Forelimb muscle (tissue), 1 donor: ENCODE measurements at places on chromosomes 13 and 19.

GRCh38 chr19:52592301-52592700, 22.2 kb downstream of the ZNF701 start:
- no peak for DNase-seq

- no peak for DNase-seq
Observed at GRCh38 chr19:15926484-15926883, 7.8 kb downstream of the CYP4F11 start.

DNA sequence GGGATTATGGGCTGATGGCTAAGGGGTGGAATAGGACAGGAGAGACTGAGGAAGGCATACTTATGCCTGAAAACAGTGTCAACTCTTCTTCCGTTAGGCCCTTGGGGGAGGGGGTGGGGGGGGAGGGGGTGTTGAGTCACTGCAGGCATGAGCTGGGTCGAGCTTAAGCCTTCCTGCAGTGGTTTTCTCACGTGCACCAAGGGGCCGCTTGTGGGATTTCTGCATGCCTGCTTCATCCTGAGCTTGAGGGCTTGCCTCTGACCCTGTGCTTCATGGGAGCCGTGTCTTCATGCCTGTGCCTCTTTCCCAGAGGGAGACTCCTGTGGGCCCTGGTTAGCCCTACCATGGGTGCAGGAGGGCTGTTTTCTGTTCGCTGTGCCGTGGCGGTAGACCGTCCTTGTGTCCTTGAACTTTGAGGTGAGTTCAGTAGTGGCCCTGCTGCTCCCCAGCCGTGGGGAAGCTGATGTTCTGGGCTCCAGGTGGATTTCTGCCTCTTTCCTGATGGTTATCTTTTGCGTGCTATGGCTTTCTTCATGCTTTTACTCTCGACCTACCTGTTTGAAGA, 186.1 kb downstream of the PCCA start:
- no peak for DNase-seq

GRCh38 chr13:25137788-25138115, 34.3 kb downstream of the AMER2 start:
- no peak for DNase-seq

- DNase-seq: no peak
Observed at GRCh38 chr13:90068658-90069057, 1278.8 kb upstream of the MIR17HG start.

DNA sequence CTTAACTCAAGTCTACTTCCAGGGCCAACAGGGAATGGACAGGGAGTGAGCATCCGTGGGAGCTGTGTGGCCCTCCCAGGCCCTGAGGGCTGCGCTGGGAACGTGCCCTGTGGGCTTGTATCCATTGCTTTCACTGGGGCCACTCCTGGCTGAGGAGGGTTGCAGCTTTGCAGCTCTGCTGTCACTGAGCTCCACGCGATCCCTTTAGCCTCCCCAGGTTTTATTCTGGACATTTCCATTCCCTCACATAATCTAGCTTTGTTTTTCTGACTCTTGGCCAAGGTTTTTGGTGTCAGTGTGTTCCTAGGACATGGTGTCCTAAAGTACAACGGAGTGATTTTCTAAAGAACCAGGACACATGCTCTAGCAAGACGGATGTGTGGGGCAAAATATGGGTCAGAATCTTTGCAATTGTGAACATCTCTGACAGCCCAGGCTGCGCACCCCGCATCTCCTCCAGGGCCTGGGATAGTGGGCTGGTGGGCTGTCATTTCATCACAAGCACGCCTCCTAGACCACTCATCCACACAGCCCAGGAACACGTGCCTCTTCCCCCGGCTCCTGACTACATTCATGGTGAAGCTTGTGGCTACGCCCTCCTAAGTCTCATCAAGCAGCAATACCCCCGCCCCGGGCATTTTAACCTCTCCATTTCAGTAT, 28.0 kb downstream of the GGACT start:
- no peak for DNase-seq

DNA sequence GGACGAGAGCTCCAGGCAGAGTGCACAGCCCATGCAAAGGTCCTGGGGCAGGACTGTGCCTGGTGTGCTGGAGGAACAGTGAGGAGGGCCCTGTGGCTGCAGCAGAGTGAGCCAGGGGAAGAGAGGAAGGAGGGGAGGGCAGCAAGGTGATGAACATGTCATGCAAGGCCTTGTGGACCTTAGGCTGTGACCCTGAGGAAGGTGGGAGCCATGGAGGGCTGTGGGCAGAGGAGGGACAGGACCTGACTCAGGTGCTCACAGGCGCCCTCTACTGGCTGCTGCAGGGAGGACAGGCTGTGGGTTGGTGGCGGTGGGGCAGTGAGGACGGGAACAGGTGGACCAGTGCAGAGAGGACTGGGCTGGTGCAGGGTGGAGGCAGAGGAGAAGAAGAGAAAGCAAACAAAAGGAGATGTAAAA, 170.3 kb downstream of the PTPRS start:
- DNase-seq: no peak

- DNase-seq: no peak
Observed at GRCh38 chr13:38700051-38700450, 13.2 kb downstream of the FREM2 start.

DNA sequence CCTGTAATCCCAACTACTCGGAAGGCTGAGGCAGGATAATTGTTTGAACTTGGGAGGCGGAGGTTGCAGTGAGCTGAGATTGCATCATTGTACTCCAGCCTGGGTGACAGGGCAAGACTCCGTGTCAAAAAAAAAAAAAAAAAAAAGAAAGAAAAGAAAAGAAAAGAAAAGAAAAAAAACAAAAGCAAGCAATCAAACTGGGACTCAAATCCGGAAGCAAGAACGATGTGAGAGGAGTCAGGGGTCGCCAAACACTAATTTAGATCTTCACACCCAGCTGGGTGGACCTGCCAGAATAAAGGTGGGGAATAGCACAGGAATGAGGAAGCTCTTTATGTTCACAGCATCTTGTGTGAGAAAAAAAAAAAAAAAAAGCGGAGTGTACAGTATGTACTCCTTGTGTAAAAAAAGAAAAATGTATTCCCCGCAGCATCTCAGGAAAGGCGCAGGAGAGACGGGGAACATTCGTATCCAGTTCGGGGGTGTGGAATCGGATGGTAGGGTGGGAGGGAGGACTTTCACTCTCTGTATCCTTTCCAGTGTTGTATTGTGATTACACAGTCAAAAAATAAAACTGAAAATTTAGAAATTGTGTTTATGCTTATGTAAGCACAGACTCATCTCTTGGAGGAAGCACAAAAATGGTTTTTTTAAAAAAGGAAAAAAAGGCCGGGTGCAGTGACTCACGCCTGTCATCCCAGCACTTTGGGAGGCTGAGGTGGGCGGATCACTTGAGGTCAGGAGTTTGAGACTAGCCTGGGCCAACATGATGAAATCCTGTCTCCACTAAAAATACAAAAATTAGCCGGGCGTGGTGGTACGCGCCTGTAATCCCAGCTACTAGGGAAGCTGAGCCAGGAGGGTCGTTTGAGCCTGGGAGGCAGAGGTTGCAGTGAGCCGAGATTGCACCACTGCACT, 7.6 kb downstream of the DNAJB1 start:
- no peak for DNase-seq

GRCh38 chr13:106617561-106617960, 49.6 kb upstream of the ARGLU1 start:
- no peak for DNase-seq

GRCh38 chr19:39915848-39916215, 18.6 kb downstream of the FCGBP start:
- DNase-seq: no peak

GRCh38 chr13:36339600-36340155, 6.5 kb downstream of the SPART start:
- no peak for DNase-seq

DNA sequence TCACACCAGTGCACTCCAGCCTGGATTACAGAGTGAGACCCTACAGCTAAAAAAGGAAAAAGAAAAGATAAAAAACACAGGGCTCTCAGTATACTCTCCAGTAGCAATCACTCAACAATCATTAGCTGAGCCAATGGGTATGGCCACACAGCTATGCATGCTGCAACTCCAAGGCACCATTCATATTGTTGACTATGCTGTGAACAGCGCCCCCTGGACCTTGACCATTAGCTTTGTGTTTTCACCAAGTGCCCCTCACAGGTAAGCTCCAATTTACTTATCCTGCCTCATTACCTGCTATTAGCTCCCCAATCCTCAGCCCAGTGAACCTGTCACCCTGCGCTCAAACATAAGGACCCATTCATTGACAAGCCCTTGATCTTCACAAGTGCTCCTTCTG, 35.8 kb downstream of the ZIC5 start:
- DNase-seq: no peak

DNA sequence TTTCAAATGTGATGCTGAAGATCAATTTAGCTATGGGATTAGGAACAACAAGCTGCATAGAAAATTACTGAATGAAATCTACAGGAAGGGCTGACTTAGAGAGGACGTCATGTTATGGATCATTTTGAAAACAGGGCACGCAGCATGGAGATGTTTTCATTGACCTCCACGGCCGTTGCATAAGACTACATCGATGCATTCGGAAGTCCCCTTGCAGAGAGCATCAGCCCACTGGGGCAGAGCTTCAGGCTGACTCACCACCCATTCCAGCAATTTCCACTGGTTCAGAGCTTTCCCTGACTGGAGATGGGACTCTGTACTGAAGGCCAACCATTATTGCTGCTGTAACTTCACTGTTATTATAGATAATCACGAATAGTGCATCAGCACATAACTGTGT, 305.3 kb downstream of the IRS2 start:
- no peak for DNase-seq

GRCh38 chr13:39552246-39552645, 50.7 kb downstream of the LHFPL6 start:
- no peak for DNase-seq

- no peak for DNase-seq
Observed at GRCh38 chr19:49515767-49516166, 3.3 kb downstream of the FCGRT start.

DNA sequence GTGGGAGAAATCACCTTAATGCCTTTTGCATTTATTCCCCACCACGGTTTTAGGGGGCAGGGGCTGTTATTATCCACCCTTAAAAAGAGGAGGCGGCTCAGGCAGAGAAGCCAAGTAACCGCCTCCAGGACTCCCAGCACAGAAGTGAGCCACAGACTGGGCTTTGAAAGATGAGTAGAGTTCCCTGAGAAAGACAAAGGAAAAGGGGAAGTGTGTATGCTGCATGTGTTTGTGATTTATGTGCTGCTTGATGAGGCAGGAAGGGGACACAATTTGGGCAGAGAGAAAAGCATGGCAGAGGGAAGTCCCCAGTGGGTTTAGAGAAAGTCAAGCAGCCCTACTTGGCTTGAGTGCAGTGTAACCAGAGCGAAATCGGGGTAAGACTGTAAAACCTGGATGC, 85.0 kb downstream of the DOCK9 start:
- DNase-seq: no peak

DNA sequence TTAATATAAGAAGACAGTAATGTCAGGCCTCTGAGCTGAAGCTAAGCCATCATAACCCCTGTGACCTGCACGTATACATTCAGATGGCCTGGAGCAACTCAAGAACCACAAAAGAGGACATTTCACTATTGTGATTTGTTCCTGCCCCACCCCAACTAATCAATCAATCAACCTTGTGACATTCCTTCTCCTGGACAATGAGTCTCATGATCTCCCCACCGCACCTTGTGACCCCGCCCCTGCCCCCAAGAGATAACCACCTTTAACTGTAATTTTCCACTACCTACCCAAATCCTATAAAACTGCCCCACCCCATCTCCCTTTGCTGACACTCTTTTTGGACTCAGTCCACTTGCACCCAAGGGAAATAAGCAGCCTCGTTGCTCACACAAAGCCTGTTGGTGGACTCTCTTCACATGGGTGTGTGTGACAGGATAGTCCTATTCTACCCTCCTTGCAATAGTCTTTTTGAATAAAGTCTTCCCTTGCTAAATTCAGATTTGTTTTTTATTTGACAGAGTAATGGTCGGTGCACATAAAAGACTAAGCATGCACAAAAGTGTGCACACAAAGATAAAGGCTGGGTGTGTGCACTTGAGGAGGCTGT, 14.0 kb downstream of the CD70 start:
- no peak for DNase-seq

GRCh38 chr19:46721269-46722003, 4.5 kb upstream of the PRKD2 start:
- no peak for DNase-seq

- no peak for DNase-seq
Observed at GRCh38 chr19:40607311-40608239, 6.4 kb downstream of the LTBP4 start.

- DNase-seq: no peak
Observed at GRCh38 chr19:30865511-30865910, 483.7 kb downstream of the TSHZ3 start.

GRCh38 chr13:26558074-26558805, 757 bp downstream of the WASF3 start:
- DNase-seq: no peak

DNA sequence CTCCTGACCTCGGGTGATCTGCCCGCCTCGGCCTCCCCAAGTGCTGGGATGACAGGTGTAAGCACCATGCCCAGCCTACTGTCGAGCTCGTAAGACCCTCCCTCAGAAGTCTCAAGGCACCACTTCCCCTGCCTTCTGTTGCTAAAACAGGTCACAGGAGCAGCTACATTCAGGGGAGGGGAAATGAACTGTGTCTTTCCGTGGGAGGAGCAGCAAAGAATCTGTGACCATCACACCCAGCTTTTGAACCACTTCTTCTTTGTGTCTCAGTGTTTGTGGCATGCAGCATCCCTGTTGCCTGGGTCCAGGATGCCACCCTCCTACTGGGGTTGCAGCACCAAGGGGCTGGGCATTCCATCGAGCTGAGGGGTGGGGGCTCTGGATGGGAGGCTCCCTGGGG, 7.7 kb upstream of the CSNK1G2 start:
- DNase-seq: no peak

- DNase-seq: no peak
Observed at GRCh38 chr19:35673121-35673804, 6.9 kb downstream of the UPK1A start.

- DNase-seq: no peak
Observed at GRCh38 chr19:13034636-13035035, 39.4 kb downstream of the NFIX start.

GRCh38 chr19:32708457-32708856, 11.1 kb upstream of the TDRD12 start:
- DNase-seq: no peak

- DNase-seq: no peak
Observed at GRCh38 chr13:99237981-99238662, 20.1 kb downstream of the GPR18 start.

DNA sequence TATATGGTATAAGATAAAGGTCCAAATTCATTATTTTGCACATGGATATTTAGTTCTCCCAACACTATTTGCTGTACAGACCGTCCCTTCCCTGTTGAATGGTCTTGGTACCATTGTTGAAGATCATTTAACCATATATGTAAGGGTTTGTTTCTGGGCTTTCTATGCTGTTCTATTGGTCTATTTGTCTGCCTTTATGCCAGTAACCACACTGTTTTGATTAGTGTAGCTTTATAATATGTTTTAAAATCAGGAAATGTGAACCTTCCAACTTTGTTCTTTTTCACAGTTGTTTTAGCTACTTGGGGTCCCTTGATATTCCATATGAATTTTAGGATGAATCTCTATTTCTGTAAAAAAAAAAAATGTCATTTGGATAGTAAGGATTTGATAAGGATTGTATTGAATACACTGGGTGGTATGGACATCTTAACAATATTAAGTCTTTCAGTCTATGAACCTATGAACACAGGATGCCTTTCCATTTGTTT, 16.9 kb downstream of the IFT88 start:
- DNase-seq: no peak
